NCI-H1436 treated with DMSO at 0.1 percent for 48 hours (cell line): ENCODE measurements at places on chromosomes 12 and 14.

GRCh38 chr12:20832911-20833310, 22.4 kb downstream of the SLCO1B3 start:
- DNase-seq: no peak

DNA sequence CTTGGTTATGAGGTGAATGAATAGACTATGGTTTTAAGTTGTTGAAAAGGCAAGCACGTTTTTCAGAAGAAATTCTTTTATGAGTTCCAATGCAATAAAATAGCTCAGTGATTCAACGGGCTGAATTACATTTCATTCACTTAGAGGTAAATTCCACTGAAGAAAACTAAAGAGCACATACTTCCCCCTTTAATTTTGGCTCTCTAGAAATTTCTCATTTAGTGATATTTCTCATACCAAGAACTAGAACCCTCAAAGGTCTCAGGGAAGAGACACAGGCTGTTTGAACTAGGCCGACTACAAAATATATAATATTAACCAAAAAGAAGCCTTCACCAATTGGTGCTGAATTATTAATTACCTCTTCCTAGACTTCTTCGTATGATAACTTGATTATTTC, 68.6 kb downstream of the TAOK3 start:
- no peak for DNase-seq

- DNase-seq: no peak
Measured at GRCh38 chr12:13304924-13305323, 108.4 kb downstream of the EMP1 start.

DNA sequence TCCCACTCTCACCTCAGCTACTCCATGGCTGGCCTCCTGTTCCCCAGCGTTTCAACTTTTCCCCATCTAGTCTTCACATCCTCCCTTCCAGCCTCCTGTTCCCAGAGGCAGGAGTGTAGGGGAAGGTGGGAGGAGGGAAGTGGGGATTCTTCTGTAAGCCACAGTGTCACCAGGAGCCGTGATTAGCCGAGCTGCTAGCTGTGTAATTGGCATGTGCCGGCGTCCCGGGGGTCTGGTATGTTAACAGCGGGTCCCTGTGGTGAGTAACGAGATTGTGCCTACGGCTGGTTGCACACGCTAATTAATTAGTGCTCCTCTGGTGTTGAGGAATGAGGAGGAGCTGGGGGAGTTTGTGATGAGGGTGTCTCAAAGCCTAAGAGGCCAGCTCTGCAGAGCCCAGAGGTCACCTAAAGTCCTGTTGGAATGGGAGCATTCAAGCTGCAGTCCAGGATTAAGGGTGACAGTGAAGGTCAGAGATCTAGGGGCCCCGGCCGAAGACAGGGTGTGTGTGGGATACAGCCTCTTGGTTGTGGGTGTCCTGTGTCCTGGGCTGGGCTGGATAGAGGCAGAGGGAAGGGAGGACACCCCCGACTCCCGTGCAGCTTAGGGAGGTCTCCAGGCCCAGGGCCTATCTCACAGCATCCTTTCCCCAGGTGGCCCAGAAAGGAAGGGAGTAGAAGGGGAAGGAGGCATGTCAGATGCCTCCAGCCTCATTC, 10.0 kb upstream of the CALCOCO1 start:
- DNase-seq: no peak

DNA sequence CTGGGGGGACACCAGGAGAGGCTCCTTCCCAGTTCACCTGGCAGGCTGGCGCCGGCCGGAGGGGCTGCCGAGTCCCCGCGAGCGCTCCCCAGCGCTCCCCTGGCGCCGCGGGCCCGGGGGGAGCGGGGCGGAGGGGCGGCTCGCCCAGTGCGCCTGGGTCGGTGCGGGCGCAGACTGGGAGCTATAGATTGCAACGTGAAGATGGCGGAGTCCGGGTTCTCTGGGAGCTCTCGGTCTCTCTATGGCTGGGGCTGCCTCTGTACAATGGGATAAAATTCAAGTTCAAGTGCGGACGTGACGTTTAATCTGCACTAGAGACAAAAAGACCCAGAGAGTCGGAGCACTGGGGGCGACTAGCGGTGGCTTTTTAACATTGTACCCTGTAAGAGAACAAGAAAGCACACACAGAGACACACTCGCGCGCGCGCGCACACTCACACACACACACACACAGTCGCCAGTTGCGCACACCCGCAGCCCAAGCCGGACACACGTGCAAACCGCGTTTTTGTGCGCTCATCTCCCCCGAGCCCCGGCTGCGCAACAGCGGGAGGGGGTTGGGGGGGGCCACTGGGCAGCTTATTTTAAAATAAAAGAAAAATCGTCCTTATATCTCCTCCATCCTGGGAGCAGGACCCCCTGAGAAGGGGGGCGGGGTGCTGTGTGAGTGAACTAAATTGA, at the start of gene BCL11B:
Gene BCL11B, minus strand, starts transcription at position 247 of the 681 bp plus-strand sequence. CDS start 979 bp downstream, outside the sequence.
- peak; percentile 92 for DNase-seq

DNA sequence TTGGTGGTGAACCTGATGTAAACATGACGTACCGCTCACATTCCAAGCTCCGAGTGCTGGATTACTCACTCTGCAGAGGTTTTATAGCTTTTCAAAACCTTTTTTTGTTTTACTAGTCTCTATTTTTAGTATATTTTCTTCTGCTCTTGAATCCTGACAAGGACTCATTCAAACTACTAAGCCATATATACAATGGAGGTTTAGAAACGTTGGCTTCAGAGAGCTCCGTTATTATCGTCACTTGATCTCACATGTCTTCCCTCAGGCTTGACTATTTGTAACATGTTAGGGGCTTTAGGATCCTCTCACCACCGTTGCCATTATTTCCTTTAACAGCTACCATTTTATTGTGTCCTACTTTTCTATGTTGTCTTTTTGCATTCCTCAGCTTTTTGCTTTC, 1321.5 kb upstream of the FLRT2 start:
- no peak for DNase-seq

GRCh38 chr12:31018790-31019505, 54.7 kb upstream of the DDX11 start:
- DNase-seq: no peak

GRCh38 chr12:57755454-57756372, 810 bp downstream of the MARCHF9 start:
- DNase-seq: no peak

- DNase-seq: no peak
Measured at GRCh38 chr12:76708296-76708695, 55.6 kb upstream of the ZDHHC17 start.

DNA sequence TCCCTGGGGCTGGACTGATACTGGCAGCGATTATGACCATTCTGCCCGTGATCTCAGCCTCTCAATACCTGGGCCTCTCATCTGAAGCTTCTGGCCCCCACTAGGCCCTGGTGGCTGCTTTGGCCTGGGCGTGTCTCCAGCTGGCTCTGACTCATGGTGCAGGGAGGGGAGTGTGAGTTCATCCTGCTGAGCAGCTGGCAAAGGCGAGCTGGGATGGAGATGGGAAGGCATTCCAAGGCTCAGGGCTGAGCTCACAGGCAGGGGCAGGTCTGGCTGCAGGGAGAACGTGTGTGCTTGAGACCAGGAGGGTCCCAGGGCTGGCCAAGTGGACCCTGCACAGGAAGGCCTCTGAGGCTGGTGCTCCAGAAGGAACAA, 221.8 kb downstream of the TMEM121 start:
- DNase-seq: no peak

DNA sequence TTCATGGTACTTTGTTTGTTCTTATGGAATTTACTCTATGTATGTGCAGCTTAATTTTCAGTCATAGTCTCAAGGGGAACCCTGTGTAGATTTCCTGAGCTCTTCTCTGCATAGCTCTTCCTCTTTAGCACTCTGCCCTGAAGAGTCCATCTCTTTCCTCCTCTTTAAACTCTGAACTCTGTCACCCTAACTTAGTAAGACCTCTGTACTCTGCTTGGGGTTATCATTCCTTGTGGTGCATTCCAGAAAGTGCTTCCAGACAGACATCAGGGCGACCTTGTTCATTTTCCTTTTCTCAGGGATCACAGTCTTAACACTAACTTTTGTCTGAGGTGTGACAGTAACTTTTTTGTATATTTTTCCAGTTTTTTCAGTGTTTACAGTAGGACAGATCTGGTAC, 179.3 kb downstream of the RAD51B start:
- no peak for DNase-seq

- DNase-seq: no peak
Measured at GRCh38 chr14:58793131-58793740, 155.5 kb downstream of the DACT1 start.

DNA sequence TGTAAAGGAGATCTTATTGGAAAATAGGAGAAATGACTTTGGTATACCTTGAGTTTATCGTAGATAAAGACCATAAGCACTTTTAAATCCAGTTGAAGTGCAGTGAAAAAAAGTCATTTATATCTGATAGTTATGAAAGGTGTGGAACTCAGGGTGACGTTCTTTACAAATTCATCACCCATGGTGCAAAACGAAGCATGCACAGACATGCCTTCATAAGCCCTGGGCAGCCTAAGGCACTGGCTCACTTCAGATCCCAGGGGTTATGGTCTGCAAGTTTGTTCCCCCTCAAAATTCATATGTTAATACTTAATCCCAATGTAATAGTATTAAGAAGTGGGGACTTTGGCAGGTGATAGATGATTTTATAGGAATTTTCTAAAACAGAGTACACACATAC, 1216.4 kb upstream of the USP15 start:
- DNase-seq: no peak

- no peak for DNase-seq
Measured at GRCh38 chr12:1517734-1518525, 76.5 kb downstream of the FBXL14 start.

DNA sequence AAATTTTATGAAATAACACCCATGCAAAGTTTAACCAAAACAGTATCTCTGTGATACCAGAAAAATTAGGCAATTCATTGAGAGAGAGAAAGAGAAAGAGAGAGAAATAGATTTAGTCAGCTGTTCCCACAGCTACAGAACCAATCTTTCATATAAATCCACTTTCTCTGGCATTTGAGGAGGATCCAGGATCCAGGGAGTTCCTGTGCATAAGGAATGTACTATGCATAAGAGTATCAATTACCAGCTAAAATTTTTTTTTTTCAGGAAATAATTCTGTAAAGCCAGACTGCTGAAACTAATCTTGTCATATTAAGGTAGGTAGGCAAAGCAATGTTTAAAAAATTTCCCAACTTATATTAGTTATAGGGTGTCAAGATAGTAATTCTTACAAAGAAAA, 133.7 kb downstream of the FLRT2 start:
- no peak for DNase-seq

DNA sequence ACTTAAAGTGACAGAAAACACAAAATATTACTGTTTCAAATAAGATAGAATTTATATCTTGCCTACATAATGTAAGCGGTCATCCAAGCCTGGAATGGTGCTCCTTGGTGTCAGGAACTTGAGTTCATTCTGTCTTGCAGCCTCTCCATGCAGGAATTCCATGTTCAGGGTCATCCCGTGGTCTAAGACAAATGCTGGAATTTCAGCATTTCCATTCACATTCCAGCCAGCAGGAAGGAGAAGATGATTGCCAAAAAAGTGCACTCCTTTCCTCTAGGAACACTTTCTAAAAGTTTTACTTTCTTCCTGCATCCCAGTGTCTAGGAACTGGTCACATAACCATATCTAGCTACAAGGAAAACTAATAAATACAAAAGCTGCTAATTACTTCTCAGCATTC, 106.3 kb downstream of the PTPRO start:
- DNase-seq: no peak

GRCh38 chr14:44448951-44449358, 58.1 kb downstream of the FSCB start:
- no peak for DNase-seq

DNA sequence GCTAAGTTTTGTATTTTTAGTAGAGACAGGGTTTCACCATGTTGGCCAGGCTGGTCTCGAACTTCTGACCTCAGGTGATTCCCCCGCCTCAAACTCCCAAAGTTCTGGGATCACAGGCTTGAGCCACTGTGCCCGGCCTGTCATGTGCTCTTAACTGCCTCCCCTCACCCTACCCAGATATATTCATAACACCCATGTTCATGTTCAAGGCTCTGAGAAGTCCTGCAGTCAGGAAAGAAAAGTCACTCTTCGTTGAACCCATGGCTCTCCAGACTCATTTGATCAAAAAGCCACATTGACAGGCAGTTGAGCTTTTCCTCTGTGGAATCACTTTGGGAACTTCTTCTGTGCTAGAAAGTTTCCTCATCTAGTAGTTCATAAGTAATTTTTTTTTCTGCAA, 545.5 kb upstream of the TBX3 start:
- no peak for DNase-seq

DNA sequence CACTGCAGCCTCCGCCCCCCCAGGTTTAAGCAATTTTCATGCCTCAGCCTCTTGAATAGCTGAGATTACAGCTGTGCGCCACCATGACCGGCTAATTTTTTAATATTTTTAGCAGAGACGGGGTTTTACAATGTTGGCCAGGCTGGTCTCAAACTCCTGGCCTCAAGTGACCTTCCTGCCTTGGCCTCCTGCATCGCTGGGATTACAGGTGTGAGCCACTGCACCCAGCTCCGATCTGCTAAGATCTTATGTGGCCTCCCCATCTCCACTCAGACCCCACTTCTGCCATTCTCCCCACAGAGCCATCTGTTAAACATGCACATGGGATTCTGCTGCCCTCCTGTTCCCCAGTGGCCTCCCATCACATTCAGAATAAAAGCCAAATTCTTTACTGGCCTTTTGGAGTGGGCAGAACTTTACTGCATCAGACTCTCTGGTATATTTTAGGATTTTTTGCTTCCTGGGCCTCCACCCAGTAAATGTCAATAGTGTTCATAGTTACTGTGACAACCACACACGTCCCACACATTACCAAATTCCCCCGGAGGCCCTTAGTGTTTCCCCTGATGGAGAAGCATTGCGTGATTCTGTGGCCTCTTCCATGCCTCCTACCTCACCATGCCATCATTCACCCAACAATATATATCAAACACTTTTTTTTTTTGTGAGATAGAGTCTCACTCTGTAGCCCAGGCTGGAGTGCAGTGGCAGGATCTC, 96.3 kb downstream of the PTPN11 start:
- DNase-seq: no peak

- no peak for DNase-seq
Measured at GRCh38 chr14:58107947-58108552, 44.0 kb downstream of the ARMH4 start.

GRCh38 chr14:100147181-100147631, 12.2 kb downstream of the DEGS2 start:
- no peak for DNase-seq

GRCh38 chr14:49218436-49219092, 367.6 kb downstream of the RPS29 start:
- DNase-seq: no peak

GRCh38 chr14:64658201-64658600, 46.0 kb upstream of the PLEKHG3 start:
- DNase-seq: no peak

- no peak for DNase-seq
Measured at GRCh38 chr14:83289896-83290295, 1756.2 kb upstream of the SEL1L start.

GRCh38 chr14:93946541-93947090, 19.5 kb downstream of the FAM181A start:
- DNase-seq: no peak

GRCh38 chr12:7297865-7298264, 6.0 kb upstream of the ACSM4 start:
- no peak for DNase-seq

GRCh38 chr12:125305231-125305630, 240.0 kb downstream of the AACS start:
- no peak for DNase-seq

GRCh38 chr14:70971560-70971959, 64.3 kb downstream of the PCNX1 start:
- no peak for DNase-seq

GRCh38 chr12:6067152-6067916, 57.1 kb downstream of the VWF start:
- no peak for DNase-seq

- peak; percentile 27 for DNase-seq
Measured at GRCh38 chr14:76050797-76051392, 65.3 kb downstream of the IFT43 start.
